ENCODE measurements at places on chromosomes 1 and 21.

DNA sequence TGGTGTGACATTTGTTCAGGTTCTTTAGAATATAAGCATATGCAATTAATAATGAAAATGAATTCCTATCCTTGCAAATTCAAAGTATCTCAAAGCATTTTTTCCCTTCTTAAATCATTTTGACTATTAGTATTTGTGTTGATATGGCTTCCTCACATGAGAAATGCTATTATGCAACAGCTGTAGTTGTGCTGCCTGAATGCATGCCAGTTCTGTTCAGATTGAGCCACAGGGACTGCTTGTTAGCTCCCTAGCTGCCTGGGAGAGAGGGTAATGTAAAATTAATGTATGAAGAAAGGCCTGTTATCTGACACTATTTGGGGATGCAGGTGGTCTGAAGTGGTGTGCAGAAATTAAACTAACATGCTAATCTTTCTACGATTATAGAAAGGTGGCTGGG, 45.5 kb downstream of the CACHD1 start:
- no peak overlapping the region for H3K4me3 ChIP-seq
- H3K27ac ChIP-seq: no peak overlapping the region
- H3K36me3 ChIP-seq: no peaks in the 10 kb centered on the region
- H3K4me1 ChIP-seq: no peaks in the 10 kb centered on the region
- H3K27me3 ChIP-seq: no peaks in the 10 kb centered on the region
- DNase-seq: no peak

GRCh38 chr1:6612641-6613360, 730 bp upstream of the PHF13 start:
- H3K27me3 ChIP-seq: no peaks in the 10 kb centered on the region
- H3K27ac ChIP-seq: peak overlapping the region; percentile 50
- DNase-seq: no peak
- no peaks in the 10 kb centered on the region for H3K36me3 ChIP-seq
- peaks cover 18% of the 10 kb centered on the region for H3K4me1 ChIP-seq

DNA sequence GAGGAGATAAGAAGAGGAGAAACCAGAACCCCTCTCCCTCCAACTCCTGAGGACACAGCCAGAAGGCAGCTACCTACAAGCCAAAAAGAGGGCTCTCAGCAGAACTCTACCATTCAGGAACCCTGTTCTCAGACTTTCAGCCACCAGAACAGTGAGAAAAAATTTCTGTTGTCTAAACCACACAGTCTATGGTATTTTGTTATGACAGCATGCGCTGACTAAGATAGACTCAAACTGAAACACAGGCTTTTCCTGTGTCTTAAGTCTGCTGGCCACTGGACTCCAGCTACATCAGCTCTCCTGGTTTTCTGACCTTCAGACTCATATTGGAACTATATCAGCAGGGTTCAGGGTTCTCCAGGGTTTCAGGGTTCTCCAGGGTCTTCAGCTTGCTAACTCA, 126.5 kb upstream of the TNFSF4 start:
- H3K4me3 ChIP-seq: no peak overlapping the region
- DNase-seq: no peak
- no peaks in the 10 kb centered on the region for H3K36me3 ChIP-seq
- H3K4me1 ChIP-seq: peaks cover 5% of the 10 kb centered on the region
- H3K27ac ChIP-seq: no peak overlapping the region

DNA sequence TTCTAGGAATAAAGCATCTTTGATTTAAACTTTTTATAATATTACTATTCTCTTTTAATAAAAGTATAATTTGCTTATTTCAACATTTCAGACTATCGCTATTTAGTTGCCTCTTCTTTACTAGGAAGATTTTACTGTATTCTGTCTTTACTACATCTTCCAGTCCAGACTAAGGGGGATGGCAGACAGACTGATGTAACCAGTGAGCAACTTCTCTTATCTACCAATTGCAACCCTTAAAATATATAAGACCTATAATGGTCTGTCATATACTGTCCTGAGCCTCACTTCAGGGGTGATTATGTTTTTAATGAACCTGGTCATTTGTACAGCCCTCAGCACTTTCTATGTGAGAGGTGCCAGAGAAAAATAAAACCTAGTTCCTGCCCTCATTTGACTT, 87.0 kb downstream of the UBE2U start:
- H3K4me3 ChIP-seq: no peak overlapping the region
- H3K36me3 ChIP-seq: no peaks in the 10 kb centered on the region
- no peak overlapping the region for H3K27ac ChIP-seq

- no peak overlapping the region for H3K4me3 ChIP-seq
- no peak overlapping the region for H3K27ac ChIP-seq
- no peaks in the 10 kb centered on the region for H3K4me1 ChIP-seq
Observed at GRCh38 chr1:79353224-79353623, 346.7 kb upstream of the ADGRL4 start.

DNA sequence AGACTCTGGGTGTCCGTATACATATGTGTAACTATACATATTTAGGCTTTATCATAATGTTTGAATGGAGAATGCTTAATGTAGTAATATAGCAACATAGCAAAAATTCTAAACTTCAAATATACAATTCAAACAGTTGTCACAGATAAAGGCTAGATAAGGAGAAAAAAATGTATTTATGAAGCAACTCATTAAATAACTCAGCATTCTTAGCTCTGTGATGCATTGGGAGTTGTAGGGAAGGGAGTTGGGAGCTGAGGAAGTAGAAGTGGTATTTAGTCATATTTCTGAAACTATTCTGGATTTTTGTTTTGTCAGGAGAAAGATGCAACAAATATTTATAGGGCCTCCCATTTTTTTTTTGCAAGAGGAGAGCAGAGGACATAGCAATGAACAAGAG, 197.8 kb downstream of the PBX1 start:
- H3K4me1 ChIP-seq: no peaks in the 10 kb centered on the region
- H3K4me3 ChIP-seq: no peak overlapping the region
- H3K27ac ChIP-seq: no peak overlapping the region
- no peaks in the 10 kb centered on the region for H3K36me3 ChIP-seq
- DNase-seq: no peak
- no peaks in the 10 kb centered on the region for H3K27me3 ChIP-seq

- DNase-seq: no peak
- no peak overlapping the region for H3K27ac ChIP-seq
- H3K4me1 ChIP-seq: no peaks in the 10 kb centered on the region
- no peaks in the 10 kb centered on the region for H3K36me3 ChIP-seq
- H3K27me3 ChIP-seq: peaks cover 70% of the 10 kb centered on the region
Observed at GRCh38 chr1:37628026-37628556, 6.6 kb downstream of the RSPO1 start.

GRCh38 chr1:87785386-87785785, 456.7 kb downstream of the LMO4 start:
- H3K27ac ChIP-seq: no peak overlapping the region
- H3K27me3 ChIP-seq: no peaks in the 10 kb centered on the region
- H3K36me3 ChIP-seq: no peaks in the 10 kb centered on the region
- H3K4me1 ChIP-seq: no peaks in the 10 kb centered on the region
- no peak overlapping the region for H3K4me3 ChIP-seq
- no peak for DNase-seq

DNA sequence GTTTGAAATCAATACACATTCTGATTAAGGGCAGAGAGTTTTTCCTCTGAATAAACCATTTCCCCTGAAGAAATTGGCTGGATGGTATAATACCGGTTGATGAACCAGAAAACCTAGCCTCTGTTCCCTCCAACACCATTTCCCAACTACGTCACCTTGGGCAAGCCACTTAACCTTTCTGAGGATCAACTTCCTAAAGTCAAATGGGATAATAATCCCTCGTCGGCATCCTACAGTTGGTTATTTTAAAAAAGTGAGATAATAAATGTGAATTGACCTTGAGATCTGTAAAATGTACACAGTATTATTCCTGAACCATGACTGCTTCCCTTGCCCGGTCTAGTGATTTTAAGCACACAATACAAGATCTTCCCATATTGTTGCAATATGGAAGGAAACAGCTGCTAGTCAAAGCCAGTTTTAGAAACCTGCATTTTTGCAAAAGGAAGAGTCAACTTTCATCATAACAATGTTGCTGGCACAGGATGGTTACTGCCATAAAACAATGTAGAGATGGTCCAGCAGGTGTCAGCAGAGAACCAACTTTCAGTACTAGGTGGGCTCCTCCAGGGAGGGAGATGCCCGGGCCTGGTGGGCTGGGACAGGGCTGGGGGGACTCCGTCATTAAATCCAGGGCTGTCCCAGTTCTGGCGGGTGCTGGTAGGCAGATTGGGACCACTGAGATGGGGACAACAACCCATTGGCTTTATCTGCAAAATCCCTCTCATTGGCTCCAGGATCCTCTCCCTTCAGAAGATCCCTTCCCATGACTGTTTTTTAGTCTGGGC, 5.2 kb upstream of the HLX start:
- peaks cover 51% of the 10 kb centered on the region for H3K27me3 ChIP-seq
- peaks cover 16% of the 10 kb centered on the region for H3K4me1 ChIP-seq
- H3K27ac ChIP-seq: no peak overlapping the region
- no peaks in the 10 kb centered on the region for H3K36me3 ChIP-seq
- no peak overlapping the region for H3K4me3 ChIP-seq

DNA sequence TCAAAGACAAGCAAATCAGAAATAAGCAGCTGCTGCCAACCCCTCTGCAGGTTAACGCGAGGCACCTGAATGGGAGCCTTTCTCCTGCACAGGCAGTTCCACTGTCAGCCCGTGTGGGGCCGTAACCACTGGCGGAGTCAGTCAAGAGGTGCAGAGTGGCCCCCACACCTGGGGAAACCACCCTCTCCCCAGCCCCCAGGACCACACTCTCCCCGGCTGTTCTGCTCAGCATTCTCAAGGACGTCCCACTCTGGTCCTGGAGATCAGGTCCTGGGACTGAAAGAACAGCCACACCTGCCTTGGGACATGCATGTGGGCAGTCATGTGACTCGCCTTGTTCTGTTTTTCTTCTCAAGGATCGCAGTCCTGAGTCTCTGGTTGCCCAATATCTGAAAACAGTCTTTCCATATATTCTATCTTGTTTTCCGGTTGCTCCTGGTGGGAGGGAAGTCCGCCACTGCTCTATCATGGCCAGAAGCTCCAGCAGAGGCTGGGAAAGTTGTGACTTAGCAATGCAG, 252.5 kb downstream of the PTPRU start:
- H3K4me3 ChIP-seq: no peak overlapping the region
- no peak for DNase-seq

DNA sequence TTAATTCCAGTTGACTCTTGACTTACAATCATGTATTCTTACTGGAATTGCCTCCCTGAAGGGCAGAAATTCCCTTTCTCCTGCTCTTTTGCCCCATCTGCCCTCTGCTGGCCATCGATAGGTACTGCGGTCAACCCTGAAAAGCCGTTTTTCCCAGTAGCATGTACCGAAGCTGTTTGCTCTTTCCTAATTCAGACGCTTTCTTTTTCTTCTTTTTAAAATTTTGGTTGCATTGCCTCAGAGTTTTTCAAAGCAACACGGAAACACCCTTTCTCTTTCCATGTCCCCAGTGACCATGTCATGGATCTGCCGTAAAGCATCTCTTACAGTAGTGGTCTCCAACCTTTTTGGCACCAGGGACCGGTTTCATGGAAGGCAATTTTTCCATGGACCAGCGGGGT, 164.2 kb upstream of the C1orf21 start:
- no peak overlapping the region for H3K4me3 ChIP-seq
- no peaks in the 10 kb centered on the region for H3K27me3 ChIP-seq
- H3K4me1 ChIP-seq: no peaks in the 10 kb centered on the region
- H3K36me3 ChIP-seq: no peaks in the 10 kb centered on the region

DNA sequence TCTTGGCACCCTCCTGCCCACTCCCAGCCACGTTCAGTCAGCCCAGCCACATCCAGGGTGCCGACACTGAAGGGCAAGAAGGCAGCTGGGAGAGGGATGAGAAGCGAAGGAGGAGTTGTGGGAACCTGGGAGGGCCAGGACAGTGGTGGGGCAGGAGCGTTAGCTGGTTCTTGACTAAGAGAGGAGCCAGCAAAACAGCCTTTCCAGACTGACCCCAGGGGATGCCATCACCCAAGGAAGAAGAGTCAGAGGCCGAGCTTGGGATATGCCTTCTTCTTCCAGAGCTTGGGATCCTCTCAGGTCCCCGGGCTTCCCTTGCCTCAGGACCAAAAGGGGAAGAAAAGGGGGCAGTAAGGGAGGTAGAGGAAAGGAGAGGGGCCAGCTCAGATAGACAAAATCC, 7.2 kb downstream of the INKA2 start:
- H3K36me3 ChIP-seq: no peaks in the 10 kb centered on the region
- H3K27ac ChIP-seq: no peak overlapping the region
- peaks cover 5% of the 10 kb centered on the region for H3K27me3 ChIP-seq
- H3K4me3 ChIP-seq: no peak overlapping the region
- no peak for DNase-seq

DNA sequence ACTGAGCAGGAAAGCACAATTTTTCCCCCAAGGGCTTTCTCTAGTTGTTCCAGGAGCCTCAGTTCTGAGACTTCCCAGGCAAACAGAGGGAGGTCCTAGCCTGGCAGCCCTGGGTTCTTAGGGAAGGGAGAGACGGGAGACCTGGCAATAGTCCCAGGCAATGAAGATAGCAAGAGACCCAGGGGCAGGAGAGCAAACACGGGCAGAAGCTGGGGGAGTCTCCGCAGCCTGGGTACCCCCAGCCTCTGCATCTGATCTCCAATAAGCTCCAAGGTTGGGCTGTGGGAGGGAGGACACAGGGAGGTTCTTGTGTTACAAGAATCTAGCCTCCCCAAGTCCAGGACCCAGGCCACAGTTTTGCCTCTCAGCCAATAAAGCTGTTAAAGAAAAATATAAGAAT, 2.4 kb downstream of the BLACAT1 start:
- DNase-seq: no peak
- no peaks in the 10 kb centered on the region for H3K36me3 ChIP-seq
- peaks cover 62% of the 10 kb centered on the region for H3K27me3 ChIP-seq
- H3K4me1 ChIP-seq: peaks cover 32% of the 10 kb centered on the region

- no peak overlapping the region for H3K4me3 ChIP-seq
- H3K4me1 ChIP-seq: no peaks in the 10 kb centered on the region
- no peaks in the 10 kb centered on the region for H3K36me3 ChIP-seq
- no peak overlapping the region for H3K27ac ChIP-seq
- no peak for DNase-seq
Observed at GRCh38 chr21:35593000-35593502, 467.3 kb downstream of the SETD4 start.

DNA sequence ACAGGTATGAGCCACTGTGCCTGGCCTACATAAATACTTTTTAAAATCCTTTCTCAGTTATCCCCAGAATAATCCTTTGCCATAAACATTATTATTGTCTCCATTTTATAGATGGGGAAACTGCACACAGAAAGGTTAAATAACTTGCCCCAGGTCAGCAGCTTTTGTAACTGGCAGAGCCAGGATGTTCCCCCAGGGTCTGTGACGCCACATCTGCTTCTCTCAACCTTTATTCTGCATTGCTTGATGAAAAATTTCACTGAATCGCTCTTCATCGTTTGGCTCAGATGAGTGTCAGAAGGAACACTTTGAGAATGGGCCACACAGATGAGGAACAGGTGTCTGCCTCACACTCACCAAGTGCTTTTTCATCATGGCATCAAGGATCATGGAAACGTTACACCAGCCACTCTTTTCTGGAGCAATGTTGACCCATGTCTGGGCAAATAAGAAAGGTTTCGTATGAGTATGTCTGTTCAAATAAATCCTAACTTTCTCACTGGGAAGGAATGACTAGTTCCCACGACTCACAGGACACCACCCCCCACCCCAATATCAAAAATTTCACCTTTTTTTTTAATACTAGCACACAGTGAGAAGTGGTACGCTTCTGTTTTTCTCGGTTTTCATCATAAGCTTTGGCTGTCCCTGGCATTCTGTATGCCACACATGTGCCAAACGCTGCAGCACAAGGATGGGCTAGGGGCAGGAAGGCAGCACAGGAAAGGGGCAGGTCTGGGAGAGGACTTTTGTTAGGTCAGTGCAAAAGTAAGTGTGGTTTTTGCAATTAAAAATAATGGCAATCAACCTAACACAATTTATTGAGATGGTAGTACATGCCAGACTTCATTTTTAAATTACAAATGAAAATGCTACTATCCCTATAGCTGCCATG, 9.0 kb upstream of the PTGFRN start:
- H3K27ac ChIP-seq: no peak overlapping the region
- no peak overlapping the region for H3K4me3 ChIP-seq
- DNase-seq: no peak
- H3K36me3 ChIP-seq: no peaks in the 10 kb centered on the region
